T1000 (cell line): ENCODE measurements at places on chromosomes 16 and 17.

- DNase-seq: no peak
Measured at GRCh38 chr16:27103954-27104353, 37.2 kb downstream of the C16orf82 start.

GRCh38 chr17:9855036-9855435 lies 29.3 kb downstream of the GLP2R start:
- no peak for DNase-seq

GRCh38 chr17:28395968-28396367 lies 10.0 kb downstream of the SLC46A1 start:
- DNase-seq: no peak

DNA sequence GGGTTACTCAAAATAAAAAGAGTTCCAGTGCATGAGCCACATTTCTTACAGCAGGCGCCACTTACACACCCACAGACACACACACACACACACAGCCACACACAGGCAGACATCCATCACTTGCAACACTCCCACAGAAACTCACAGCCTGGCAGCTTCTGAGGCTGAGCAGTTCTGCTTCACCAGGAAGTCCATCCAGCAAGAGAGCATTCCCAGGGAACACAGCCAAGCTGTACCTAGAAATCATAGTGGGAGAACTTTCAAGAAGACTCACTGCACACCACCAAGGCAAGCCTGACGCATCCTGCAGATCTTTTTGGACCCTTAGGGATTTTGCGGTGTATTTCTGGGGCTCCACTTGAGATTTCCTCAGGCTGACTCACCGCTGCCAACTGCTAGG lies 140.9 kb upstream of the WSB1 start:
- DNase-seq: peak; percentile 88

- no peak for DNase-seq
Measured at GRCh38 chr16:87493608-87494280, 920 bp upstream of the ZCCHC14 start.

DNA sequence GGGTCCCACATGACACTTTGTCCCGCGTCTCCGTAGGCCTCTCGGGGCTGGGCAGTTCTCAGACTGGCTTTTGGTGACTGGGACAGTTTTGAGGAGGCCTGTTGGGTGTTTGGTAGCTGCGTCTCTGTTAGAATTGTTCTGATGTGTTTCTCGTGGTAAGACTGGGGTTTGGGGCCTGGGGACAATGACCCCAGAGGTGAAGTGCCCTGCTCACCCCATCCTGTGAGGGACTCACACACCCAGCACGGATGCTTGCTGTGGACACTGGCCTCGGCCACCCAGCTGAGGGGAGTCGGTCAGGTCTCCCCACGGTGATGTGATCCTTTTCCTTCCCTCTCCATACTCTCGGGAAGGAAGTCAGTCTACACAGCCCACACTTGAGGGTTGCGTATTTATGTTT lies 50.3 kb downstream of the METRNL start:
- DNase-seq: no peak

- DNase-seq: no peak
Measured at GRCh38 chr16:55350984-55351383, 27.0 kb downstream of the IRX6 start.
